ENCODE measurements at places on chromosomes 3 and 15. TPM values are rescaled to one million over a fixed set of nuclear protein-coding genes. Genes with fewer than 3 reads are reported as not detected.

AP3B2 gene
- polyA plus RNA-seq, result 0.54 TPM

GADL1 gene
- not detected for polyA plus RNA-seq

AADACL2 gene
- not detected for polyA plus RNA-seq

OTOL1 gene
- polyA plus RNA-seq, result not detected

PGBD4 gene
- 0.77 TPM for polyA plus RNA-seq

IGF1R gene
- polyA plus RNA-seq, result 21.2 TPM

FANCD2OS gene
- polyA plus RNA-seq, result not detected

CPLX3 gene
- polyA plus RNA-seq, result not detected

TMEM207 gene
- polyA plus RNA-seq, result not detected

KBTBD12 gene
- not detected for polyA plus RNA-seq

PEX11A gene
- polyA plus RNA-seq, result 8.5 TPM

GRCh38 chr15:34271493-34271892 is 46.7 kb downstream of the EMC4 start:
- DNase-seq, result peak; percentile 35

GRCh38 chr3:157438194-157438730 is 1.6 kb downstream of the PTX3 start:
- DNase-seq, result no peak

DNA sequence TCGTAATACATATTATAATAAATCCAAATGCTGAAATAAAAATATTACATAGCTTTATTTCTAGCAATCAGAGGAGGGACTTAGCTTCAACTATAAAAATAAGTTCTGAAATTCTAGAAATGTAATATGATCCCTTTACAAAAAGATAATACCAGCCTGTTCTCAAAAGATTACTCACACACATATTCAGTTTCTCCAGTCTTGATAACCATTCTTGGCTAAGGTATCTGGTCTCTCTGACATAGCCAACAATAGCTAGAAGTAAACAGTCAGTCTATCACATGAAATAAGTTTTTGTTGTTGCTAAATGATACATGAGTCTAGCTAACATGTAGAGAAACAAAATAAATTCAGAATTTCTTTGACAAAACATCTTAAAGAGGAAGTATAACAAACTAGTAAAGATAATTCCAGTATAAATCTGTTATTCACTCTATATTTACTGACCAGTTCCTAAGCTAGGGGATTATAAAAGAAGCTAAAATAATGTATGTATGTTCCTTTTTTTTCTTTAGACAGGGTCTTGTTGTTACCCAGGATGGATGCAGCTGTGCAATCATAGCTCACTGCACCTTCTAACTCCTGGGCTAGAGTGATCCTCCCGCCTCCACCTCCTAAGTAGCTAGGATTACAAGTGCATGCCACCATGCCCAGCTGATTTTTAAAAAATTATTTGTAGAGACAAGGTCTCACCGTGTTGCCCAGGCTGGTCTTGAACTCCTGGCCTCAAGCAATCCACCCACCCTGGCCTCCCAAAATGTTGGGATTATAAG is 170.6 kb downstream of the TBL1XR1 start:
- no peak for DNase-seq

- no peak for DNase-seq
Measured at GRCh38 chr3:149894205-149894604, 76.5 kb downstream of the PFN2 start.

GRCh38 chr3:134075846-134076245 is 46.1 kb upstream of the SLCO2A1 start:
- DNase-seq, result no peak

DNA sequence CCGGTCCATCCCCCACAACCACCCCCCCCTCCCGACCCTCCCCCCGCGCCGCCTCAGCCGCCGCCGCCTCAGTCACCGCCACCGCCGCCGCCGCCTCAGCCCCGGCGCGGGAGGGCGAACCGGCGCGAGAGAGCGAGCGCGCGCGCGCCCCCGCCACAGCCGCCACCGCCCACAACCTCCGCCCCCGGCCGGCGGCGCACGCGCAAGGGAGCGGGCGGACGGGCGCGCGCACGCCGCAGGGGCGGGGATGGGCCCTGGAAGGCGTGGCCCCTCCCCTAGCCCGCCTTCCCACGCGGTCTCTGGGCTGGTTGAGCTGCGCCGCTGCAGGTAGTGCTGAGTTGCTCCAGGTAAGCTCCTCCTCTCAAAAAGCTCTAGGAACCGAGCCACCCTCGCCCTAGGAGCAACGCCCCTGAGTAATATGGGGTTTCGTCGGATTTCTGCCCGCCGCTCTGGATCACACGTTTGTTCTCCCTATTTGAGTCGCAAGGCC is at the start of gene TMCC1:
TSS of gene TMCC1 (minus strand) at position 131 of the 490 bp plus-strand sequence.
- peak; percentile 11 for DNase-seq

- DNase-seq, result peak; percentile 37
Measured at GRCh38 chr15:38879909-38880471, 315.4 kb upstream of the RASGRP1 start.

GRCh38 chr3:128068156-128068620 is 16.0 kb downstream of the SEC61A1 start:
- DNase-seq, result no peak

GRCh38 chr3:191051037-191051436 is 148.0 kb upstream of the OSTN start:
- no peak for DNase-seq

- DNase-seq, result no peak
Measured at GRCh38 chr3:144189044-144189443, 217.4 kb downstream of the DIPK2A start.

DNA sequence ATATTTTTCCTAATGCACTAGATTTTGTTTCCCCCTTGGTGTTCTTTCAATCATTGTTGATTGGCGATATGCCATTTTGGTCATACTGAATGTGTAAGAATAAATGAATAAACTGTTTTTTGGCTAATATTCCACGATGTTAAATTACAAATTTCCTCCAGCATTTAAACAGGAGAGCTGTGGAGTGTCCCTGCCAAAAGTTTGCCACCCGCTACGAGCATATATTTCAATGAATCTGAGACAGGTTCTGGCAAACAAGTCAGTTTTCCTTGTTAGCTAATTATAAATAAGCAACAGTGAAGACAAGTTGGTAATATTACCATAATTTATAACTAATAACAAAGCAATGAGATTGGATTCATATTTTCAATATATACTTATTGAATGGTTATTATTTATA is 777.6 kb downstream of the ROBO1 start:
- DNase-seq, result no peak

GRCh38 chr3:148008591-148008990 is 599.4 kb downstream of the ZIC1 start:
- no peak for DNase-seq

GRCh38 chr3:182829761-182830405 is 36.6 kb downstream of the ATP11B start:
- DNase-seq, result no peak

- DNase-seq, result no peak
Measured at GRCh38 chr3:126342991-126343648, 14.1 kb downstream of the KLF15 start.

Data from BJ (cell line).